ENCODE measurements at places on chromosomes 12 and 14.

DNA sequence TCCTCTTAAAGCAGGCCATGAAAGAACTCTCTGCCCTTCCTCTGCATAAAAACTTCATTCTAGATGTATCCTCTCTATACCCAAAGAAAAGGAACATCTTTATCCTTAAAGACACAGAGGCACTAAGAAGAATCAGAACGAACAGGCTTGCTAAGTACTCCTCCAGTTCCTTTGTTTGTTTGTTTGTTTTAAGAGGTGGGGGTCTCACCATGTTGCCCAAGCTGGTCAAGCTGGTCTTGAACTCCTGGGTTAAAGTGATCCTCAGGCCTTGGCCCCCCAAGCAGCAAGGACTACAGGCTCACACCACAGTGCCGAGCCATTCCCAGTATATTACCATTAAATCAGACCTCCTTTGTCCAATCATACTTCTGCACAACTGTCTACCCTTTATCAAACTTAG lies 14.0 kb downstream of the GDF3 start:
- no peaks in the 10 kb centered on the region for H3K27me3 ChIP-seq
- H3K4me1 ChIP-seq, result peaks cover 8% of the 10 kb centered on the region
- no peak overlapping the region for H3K4me3 ChIP-seq
- no peak overlapping the region for H3K27ac ChIP-seq
- no peak for DNase-seq
- H3K36me3 ChIP-seq, result no peaks in the 10 kb centered on the region

DNA sequence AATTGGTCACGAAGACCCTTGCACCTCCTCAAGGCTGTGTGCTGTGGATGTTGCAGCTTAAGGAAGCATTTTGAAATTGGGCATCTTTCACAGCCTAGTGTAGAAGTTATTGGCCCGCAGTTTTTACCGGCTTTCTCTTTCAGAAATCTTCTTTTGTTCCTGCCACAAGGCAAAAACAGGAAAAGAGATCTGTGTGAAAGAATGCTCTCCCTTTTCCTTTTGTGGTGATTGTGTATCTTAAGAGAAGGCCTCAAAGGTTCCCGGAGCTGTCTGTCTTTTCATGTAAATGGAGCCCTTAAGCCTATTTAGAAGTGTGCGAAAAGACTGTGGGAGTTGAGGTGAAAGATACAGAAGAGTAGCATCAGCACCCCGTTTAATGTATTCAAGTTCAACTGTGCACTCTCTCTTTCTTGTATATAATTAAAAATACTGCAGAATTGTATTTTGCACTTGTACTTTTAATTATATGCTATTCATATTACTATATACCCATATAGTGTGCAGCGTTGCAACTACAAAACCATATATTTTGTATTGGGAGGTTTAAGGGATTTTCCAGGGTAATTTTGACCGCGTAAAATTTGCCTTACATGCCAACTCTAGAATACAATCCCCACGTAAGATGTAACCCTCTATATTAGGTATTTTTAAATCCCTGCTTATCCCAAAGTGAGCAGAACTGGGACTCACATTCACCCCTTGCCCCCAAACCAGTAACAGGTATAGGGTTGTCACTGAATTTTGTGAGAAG lies 441.7 kb downstream of the RAD51B start:
- no peaks in the 10 kb centered on the region for H3K27me3 ChIP-seq
- H3K4me1 ChIP-seq, result peaks cover 8% of the 10 kb centered on the region
- no peak overlapping the region for H3K4me3 ChIP-seq
- H3K36me3 ChIP-seq, result no peaks in the 10 kb centered on the region

GRCh38 chr14:101082036-101082435 lies 178.5 kb upstream of the RTL1 start:
- no peak overlapping the region for H3K4me3 ChIP-seq
- H3K4me1 ChIP-seq, result no peaks in the 10 kb centered on the region
- H3K27me3 ChIP-seq, result peaks cover 24% of the 10 kb centered on the region
- no peaks in the 10 kb centered on the region for H3K36me3 ChIP-seq

DNA sequence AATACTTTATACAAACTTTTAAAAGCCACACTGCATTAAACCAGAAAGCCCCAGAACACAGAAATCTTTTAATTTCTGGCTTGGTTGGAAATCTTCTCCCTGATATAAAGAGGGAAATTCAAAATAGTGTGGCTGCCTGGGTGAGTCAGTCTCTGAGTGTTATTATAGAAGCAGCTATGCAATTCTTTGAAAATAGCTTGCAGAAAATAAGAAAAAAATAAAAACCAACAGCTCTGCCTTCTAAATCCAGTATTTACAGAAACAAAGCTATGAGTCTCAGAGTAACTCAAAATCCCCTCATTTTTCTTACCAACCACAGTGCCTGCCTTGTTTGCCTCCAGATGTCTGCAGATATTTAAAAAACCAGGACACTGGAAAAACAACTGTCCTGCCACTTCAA lies 68.6 kb upstream of the FERMT2 start:
- H3K4me1 ChIP-seq, result no peaks in the 10 kb centered on the region
- no peak for DNase-seq
- H3K4me3 ChIP-seq, result no peak overlapping the region
- H3K27ac ChIP-seq, result no peak overlapping the region
- H3K27me3 ChIP-seq, result no peaks in the 10 kb centered on the region

GRCh38 chr12:40980427-40980961 lies 207.6 kb upstream of the PDZRN4 start:
- H3K27me3 ChIP-seq, result no peaks in the 10 kb centered on the region
- no peak overlapping the region for H3K27ac ChIP-seq
- H3K36me3 ChIP-seq, result no peaks in the 10 kb centered on the region
- DNase-seq, result no peak

GRCh38 chr12:5476356-5476755 lies 44.4 kb downstream of the NTF3 start:
- peaks cover 30% of the 10 kb centered on the region for H3K27me3 ChIP-seq
- no peak overlapping the region for H3K4me3 ChIP-seq
- H3K4me1 ChIP-seq, result no peaks in the 10 kb centered on the region
- no peak overlapping the region for H3K27ac ChIP-seq
- no peaks in the 10 kb centered on the region for H3K36me3 ChIP-seq

GRCh38 chr12:72465940-72466630 lies 193.9 kb downstream of the TRHDE start:
- no peaks in the 10 kb centered on the region for H3K4me1 ChIP-seq
- no peak overlapping the region for H3K4me3 ChIP-seq
- no peak overlapping the region for H3K27ac ChIP-seq
- no peaks in the 10 kb centered on the region for H3K27me3 ChIP-seq

DNA sequence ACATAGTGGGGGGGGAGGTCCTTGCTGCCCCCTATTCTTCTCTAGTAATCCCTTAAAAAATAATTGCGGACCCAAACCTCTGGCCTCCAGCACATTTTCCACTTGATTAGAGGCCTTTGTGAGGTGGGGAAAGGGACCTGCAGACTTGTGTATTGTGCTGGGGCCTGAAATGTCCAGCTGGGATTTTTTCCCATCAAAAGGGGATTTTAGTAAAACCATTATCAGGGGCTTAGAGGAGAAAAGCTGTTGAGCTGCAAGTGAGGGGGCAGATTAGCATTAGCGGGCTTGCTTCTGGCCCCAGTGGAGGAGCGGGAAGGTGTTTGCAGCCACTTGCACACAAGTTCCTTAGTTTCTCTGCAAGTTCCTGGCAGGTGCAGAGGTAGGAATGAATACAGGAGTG lies 13.9 kb downstream of the FBXL14 start:
- H3K36me3 ChIP-seq, result peaks cover 8% of the 10 kb centered on the region
- no peak overlapping the region for H3K27ac ChIP-seq
- no peak for DNase-seq
- H3K4me3 ChIP-seq, result no peak overlapping the region
- H3K27me3 ChIP-seq, result no peaks in the 10 kb centered on the region

- H3K4me1 ChIP-seq, result peaks cover 7% of the 10 kb centered on the region
- no peak for DNase-seq
- no peaks in the 10 kb centered on the region for H3K27me3 ChIP-seq
- no peak overlapping the region for H3K4me3 ChIP-seq
These were observed 56.0 kb downstream of the MSRB3 start for GRCh38 chr12:65334521-65334920.

- no peaks in the 10 kb centered on the region for H3K27me3 ChIP-seq
- peak overlapping the region; percentile 70 for H3K4me3 ChIP-seq
- peak overlapping the region; percentile 92 for H3K27ac ChIP-seq
These were observed 923 bp downstream of the STAT2 start for GRCh38 chr12:56358836-56359532.

DNA sequence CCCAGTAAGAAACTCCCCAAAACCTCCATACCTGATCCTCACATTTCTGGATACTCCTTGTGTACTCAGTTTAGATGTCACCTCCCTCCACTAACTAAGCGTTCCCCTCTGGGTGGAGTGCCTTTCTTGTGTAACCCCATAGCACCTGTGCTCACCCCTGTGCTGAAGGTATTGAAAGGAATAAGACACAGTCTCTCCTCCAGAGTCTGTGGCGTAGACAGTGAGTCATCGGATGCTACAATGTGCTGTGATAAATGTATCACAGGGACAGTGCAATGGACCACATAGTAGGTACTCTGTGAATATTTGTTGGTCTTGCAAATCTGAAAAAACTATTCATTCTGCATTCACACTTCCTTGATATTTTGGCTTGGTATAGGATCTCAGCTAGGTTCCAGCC lies 30.8 kb downstream of the TSPAN9 start:
- no peaks in the 10 kb centered on the region for H3K36me3 ChIP-seq
- H3K27ac ChIP-seq, result no peak overlapping the region
- no peaks in the 10 kb centered on the region for H3K27me3 ChIP-seq
- DNase-seq, result no peak

GRCh38 chr14:25411781-25412757 lies 362.1 kb upstream of the STXBP6 start:
- no peak overlapping the region for H3K4me3 ChIP-seq
- no peaks in the 10 kb centered on the region for H3K27me3 ChIP-seq
- no peak for DNase-seq
- no peaks in the 10 kb centered on the region for H3K4me1 ChIP-seq
- H3K27ac ChIP-seq, result no peak overlapping the region

DNA sequence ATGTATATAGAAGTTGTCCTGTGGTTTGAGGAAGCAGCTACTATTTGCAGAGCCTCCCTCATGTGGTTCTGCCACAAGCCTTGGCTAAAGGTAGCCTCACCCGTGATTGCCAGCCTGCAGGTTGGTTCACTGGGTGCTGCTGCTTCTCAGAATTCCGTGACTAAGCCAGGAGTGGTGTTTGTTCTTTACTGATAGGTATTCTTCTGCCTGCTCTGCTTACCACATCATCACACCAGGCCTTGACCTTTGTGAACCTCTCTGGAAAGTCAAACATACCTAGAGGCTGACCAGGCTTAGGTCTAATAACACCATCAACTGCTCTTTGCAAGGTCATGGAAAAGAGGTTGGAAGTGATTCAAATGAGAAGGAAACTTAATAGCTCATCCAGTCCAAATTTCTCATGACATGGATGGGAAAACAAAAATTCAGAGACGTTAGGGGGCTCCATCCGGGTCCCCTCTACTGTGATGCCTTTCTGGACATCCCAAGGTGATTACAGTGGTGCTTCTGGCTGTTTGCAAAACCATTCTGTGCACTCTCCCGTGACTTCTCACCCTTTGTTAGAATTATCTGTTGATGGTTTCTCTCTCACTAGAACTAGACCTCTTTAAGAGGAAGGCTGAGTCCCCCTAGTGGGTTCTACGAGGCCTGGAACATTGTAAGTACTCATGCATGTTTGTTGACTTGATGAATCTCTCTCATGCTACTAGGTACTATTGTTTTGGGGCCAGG lies 8.5 kb upstream of the SOCS2 start:
- H3K27ac ChIP-seq, result no peak overlapping the region
- H3K4me1 ChIP-seq, result no peaks in the 10 kb centered on the region
- H3K27me3 ChIP-seq, result no peaks in the 10 kb centered on the region
- no peaks in the 10 kb centered on the region for H3K36me3 ChIP-seq

DNA sequence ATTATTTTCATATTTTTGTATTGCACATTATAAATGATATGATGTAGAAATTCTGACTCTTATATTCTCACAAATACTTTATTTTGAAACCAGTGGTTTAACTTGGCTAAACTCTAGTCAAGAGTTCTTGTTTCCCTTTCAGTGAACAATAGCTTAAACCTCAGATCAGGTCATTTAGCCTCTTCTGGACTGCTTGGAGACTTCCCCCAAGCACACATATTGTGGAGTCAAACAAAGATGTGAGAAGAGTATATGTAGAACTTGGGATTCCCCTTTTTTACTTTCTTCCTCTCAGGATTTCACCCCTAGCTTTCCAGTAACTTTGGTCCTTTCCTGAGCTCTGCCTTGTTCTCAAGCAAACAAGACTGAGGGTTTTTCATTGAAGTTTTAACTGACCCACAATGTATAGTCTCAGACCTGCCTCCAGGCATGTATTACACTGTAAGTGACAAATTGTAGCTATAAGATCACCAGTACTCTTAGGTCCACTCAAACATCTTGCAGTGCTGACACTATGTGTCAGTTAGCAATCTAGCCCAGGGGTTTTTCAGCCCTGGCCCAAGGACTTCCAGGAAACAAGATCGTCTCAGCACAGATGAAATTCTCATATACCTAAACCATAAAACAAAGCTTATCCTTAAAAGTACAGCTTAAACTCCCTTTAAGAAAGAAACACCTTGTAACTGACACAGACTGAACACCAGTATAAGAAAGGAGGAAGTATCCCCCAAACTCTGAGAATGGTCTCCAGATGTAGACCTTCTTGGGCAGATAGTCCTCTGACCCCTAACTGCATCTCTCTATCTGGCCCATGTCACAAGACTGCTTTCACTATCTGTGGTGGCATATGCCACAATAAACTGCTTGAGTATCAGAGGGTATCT lies 98.6 kb downstream of the SLC6A15 start:
- H3K4me1 ChIP-seq, result no peaks in the 10 kb centered on the region
- DNase-seq, result no peak
- H3K4me3 ChIP-seq, result no peak overlapping the region
- no peaks in the 10 kb centered on the region for H3K27me3 ChIP-seq
- no peak overlapping the region for H3K27ac ChIP-seq

GRCh38 chr14:61184112-61184511 lies 97.0 kb downstream of the TMEM30B start:
- no peak overlapping the region for H3K4me3 ChIP-seq
- peaks cover 10% of the 10 kb centered on the region for H3K27me3 ChIP-seq
- H3K27ac ChIP-seq, result no peak overlapping the region
- no peaks in the 10 kb centered on the region for H3K4me1 ChIP-seq
- no peak for DNase-seq
- no peaks in the 10 kb centered on the region for H3K36me3 ChIP-seq

GRCh38 chr14:72612041-72612440 lies 281.9 kb downstream of the DPF3 start:
- H3K27ac ChIP-seq, result no peak overlapping the region
- no peaks in the 10 kb centered on the region for H3K27me3 ChIP-seq
- H3K4me3 ChIP-seq, result no peak overlapping the region
- no peaks in the 10 kb centered on the region for H3K36me3 ChIP-seq
- no peak for DNase-seq

DNA sequence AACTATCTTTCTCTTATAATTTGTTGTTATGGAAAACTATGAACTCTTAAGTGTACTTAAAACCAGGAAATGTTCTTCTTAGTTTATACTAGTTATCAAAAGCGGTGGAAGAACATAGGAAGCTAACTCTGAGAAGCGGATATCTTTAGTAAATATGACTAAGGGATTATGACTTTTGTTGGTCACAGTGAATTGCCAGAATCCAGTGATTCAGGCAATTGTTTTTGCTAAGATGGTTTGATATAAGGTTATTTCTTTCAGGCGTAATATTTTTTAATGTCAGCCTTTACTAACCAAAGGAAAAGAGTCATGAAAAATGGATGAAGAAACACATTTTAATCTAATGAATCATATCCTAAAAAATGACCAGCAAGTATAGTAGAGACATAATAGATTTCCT lies 473.5 kb downstream of the FOXG1 start:
- no peaks in the 10 kb centered on the region for H3K36me3 ChIP-seq
- no peak overlapping the region for H3K27ac ChIP-seq
- no peak overlapping the region for H3K4me3 ChIP-seq
- H3K4me1 ChIP-seq, result no peaks in the 10 kb centered on the region

GRCh38 chr12:126681676-126682075 lies 1585.3 kb upstream of the TMEM132C start:
- H3K27ac ChIP-seq, result no peak overlapping the region
- no peak for DNase-seq
- H3K4me3 ChIP-seq, result no peak overlapping the region
- H3K36me3 ChIP-seq, result no peaks in the 10 kb centered on the region
